ENCODE measurements at places on chromosomes 2 and 18.

- DNase-seq: no peak
Measured at GRCh38 chr18:12049978-12050811, 43.4 kb upstream of the ANKRD62 start.

- no peak for DNase-seq
Measured at GRCh38 chr2:99425022-99425421, 64.8 kb downstream of the REV1 start.

- DNase-seq: no peak
Measured at GRCh38 chr2:36741188-36741837, 44.8 kb downstream of the VIT start.

DNA sequence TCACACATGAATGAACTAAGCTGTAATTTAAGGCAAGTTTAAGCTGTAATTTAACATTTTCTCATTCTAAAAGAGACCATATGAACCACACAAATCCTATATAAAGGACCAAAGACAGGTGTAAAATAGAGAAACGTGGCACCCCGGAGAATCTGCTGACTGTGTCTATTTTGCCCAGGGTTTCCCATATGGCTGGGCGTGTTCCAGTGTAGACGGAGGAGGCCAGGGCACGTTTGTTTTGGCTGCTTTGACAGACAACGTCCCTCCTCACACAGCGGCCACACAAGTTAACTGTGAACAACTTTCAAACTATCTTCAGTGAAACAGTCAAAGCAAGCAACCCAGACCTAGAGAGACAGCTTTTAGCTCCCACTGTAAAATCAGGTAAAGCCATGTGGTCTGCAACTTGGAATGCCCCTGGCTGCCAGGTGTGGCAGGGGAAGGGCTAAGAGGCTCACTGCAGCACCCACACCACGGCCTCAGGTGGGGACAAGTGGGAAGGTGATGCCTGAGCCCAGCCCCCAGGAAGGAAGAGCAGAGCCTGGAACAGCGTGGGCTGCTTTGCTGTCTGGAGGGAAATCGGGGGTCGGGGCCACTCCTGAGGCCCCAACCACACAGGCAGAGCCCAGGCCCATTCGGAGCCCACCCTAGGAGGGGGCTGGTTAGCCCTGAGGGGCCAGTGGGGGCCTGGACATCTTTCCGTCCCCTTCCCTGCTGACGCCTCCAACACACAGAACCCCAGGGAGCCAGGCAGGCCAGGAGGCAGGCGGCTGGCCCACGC, 40.7 kb downstream of the SLC66A2 start:
- no peak for DNase-seq

DNA sequence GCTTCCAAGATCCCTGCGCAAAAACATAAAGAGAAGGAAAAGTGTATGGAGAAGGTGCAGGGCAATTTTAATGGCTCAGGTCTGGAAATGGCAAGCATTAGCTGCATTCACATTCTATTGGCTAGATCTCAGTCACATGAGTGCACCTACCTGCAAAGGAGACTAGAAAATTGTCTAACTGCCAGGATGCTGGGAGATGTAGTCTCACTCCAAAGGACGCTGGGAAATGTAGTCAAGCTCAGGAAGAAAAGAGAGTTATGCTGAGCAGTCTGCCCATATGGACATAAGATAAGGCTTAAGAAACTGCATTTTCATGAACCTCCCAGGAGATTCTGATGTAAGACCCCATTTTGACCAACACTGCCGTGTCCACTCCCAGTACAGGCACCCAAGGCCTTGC, 9.5 kb upstream of the KLHL29 start:
- DNase-seq: no peak

DNA sequence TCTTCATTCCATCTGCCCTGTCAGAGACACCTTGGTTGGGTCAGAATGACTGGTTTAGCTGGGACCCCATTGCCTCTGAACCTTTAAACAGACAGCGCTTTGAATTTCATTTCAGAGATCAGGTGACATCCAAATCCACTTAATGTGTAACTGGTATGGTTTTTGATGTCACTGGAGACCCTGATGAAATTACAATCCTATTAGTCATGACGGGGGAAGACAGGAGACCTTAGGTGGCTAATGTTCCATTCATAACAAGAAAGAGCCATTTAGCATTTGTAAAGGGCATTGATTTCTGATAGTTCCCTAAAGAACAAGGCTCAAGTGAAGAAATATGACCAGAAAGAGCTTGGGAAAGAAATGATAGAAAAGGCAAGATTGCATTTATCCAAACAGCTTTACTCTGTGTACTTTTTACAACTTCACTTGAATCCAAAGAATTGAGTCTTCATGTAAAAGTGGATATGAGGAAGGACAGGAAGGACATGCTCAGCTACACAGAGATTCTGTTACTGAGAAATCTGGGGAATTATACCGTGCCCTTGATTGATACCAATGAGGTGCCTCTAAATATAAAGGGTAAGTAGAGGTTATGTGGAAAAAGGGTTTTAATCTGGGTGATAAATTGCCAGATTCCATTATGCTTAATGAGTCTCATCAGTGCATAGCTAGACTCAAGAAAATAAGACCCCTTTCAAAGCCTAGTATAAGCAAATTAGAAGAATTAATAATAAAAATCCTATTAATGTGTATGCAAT, 198.2 kb downstream of the NCKAP5 start:
- no peak for DNase-seq

DNA sequence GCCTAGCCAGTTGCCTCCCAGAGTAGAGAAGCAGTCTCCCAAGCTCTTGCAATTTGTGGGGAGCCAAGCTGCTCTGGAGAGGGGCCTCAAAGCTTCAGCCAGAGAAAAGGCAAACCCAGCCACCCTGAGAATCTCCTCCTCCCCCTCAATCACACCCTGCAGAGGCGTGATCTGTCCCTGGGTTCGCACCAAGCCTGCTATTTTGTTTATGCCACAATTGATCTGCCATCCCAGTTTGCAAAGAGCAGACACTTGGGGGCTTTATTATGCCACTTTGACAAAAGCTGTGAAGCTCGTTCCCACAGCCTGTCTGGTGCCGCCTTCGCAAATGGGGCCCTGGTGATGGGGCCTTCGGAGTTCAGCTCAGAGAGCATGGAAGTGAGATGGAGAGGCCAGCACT, 125.5 kb downstream of the MSH2 start:
- no peak for DNase-seq

GRCh38 chr2:42809819-42810120, 17.4 kb upstream of the HAAO start:
- peak; percentile 63 for DNase-seq

GRCh38 chr2:129872446-129872845, 107.0 kb upstream of the RAB6C start:
- DNase-seq: no peak

DNA sequence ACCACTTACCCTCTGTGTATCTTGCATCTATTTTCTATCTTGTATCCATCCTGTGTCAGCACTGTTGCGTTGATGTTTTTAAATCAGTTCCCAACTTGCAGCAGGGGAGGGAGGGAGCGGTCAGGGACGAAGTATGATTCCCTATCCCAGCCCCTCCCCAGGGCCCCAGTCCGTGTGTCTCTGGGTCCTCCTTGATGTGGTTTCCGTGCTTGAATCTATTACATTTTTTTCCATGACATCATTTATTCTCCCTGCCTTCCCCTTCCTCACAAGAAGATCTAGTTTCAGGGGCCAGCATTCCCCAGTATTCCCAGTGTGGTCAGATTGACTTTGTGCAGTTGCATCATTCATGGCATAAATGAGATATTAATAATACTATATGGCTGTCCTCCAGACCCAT, 479.3 kb downstream of the PTPRM start:
- no peak for DNase-seq

DNA sequence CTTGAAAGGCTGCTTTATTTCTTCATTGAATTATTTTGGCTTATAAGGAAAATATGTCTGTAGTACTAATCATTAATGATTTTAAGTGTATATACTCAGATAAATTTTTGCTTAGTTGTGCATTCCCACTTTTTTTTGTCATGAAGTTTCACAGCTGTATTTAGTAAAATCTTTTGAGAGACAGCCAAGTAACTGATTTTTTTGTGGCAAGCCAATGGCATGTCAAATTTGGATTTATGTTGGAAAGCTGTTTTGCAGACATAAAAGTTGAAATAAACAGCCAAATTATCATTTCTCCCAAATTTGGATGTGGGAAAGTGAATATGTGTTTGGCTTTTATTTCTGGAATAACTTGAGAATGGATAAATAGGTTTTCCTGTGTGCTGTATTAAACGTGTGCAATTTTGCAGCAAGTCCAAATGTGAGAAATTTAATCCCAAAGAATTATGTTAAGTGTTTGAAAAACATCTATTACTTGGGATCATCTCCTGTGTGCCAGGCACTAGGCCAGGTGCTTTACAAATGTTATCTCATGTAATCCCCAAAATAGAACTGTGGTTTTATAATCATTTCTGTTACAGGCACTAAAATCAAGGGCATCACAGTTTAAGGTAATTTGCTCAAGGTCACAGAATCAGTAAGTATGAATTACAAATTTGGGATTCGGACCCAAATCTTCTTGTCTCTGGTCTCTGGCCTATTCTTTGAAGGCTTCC, 160.4 kb downstream of the PTPRM start:
- no peak for DNase-seq

GRCh38 chr18:3401669-3402620, 48.0 kb upstream of the TGIF1 start:
- DNase-seq: no peak

DNA sequence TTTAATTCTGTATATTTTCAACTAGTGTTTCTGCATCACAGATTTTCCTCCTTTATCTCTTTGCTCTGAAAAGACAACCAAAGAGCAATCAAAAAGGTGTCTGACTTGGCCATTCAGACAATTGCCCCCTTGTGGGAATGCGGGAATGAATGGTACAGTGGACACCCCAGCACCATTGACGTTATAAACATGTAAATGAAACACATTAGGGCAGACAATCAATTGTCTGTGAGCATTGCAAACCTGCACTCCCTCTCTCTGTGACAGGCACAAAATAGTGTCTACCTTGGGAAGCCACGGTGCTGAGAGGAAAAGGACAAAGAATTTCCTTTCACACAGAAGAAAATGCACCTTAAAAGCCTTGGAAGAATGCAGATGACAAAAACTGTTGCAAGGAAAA, 8.0 kb downstream of the ZEB2 start:
- no peak for DNase-seq

GRCh38 chr2:118774458-118775133, 72.9 kb downstream of the EN1 start:
- DNase-seq: no peak

GRCh38 chr18:28831476-28831875, 654.5 kb upstream of the CDH2 start:
- no peak for DNase-seq

DNA sequence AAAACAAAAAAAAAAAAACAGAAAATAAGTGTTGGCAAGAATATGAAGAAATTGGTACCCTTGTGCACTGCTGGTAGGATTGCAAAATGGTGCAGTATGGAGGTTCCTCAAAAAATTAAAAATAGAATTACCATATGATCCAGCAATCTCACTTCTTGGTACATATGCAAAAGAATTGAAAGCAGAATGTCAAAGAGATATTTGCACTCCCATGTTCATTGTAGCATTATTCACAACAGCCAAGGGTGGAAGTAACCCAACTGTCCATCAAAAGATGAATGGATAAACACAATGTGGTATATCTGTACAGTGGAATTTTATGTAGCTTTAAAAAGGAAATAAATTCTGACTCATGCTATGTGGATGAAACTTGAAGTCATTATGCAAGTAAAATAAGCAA, 72.8 kb upstream of the POU3F3 start:
- no peak for DNase-seq

DNA sequence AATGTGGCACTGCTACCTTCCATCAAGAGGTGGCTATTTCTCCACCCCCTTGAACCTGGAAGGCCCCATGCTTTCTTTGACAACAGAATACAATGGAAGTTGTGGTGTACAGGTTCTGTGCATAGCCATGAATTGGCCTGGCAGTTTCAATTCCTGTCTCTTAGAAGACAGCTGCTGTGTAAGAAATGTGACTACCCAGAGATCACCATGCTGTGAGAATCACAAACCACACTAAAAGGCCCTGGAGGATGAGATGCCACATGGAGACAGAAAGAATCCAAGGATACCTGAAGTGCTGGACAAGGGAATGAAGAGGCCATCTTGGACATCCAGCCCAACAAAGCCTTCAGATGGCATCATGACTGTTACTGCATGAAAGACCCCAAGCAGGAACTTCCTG, 47.7 kb upstream of the EHBP1 start:
- DNase-seq: no peak

GRCh38 chr18:48068916-48069445, 138.5 kb upstream of the SMAD2 start:
- no peak for DNase-seq

DNA sequence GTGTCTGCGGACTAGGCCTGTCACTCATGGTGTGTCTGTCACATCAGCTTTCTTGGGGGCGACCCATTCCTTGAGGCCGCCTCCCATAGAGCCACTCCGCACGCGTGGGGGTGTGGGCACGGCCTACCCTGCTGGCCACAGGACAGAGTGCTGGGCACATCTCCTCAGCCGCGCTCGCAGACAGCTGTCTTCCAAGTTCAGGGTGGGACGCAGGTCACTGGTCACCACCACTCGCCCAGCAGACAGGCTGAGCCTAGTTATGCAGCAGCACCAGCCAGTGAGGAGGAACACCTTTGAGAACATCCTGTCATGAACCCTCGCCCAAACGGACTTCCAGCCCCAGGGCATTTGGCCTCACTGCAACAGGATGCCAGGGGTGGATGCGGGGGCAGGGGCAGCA, 30.8 kb upstream of the BIN1 start:
- DNase-seq: no peak

- no peak for DNase-seq
Measured at GRCh38 chr2:158779621-158780020, 15.5 kb upstream of the DAPL1 start.

DNA sequence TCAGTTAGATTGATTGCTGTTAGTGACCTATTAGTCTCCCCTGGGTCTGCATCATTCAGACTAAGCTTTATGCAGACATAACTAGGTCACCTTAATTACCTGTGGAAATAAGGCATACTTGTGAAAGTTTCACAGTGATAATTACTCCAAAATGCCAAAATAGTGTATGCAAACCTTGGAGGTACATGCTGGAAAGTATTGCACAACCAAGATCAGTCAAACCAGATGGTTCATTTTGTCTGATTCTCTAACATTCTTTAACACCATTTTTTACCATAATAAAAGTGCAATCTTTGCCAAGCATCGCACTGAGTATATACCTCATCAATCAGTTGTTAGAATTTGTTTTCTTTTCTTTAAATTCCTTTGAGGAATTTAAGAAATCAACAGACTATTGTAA, 186.3 kb upstream of the TMEFF2 start:
- no peak for DNase-seq

- no peak for DNase-seq
Measured at GRCh38 chr2:20343128-20343527, 7.5 kb downstream of the PUM2 start.

GRCh38 chr2:238558456-238559099, 131.9 kb downstream of the ASB1 start:
- no peak for DNase-seq

All from CD8-positive, alpha-beta T cell (primary cell).